ENCODE measurements at places on chromosomes 13 and 19. TPM values are rescaled to one million over a fixed set of nuclear protein-coding genes. Genes with fewer than 3 reads are reported as not detected.
A peak's percentile ranks its signal among the peaks of the same experiment; 100 is the strongest.

DNA sequence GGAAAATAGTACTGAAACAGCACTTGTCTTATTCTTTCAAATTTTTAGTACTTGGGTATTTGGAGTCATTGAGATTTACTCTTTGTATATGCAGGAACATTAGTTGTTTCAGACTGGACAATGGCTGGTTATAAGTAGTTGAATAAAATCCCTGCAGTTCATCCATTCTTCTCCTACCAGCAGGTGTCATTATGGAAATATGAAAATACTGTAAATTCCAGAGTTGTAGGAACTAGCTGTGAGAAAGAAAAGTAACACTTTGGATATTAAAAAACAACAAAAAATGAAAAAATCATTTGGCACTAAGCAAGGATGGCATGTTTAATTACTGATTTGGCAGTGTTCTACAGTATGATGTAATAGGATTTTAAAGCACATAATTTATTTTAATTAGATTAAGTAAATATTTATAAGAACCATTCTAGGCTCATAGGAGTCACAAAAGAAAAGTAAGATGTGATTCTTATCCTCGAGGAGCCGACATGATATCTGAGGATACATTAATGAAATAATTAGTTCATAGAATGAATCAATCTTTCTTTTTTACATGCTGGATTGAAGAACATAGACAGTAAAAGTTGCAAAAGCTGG lies 155.3 kb downstream of the KCNRG start:
- H3K4me3 ChIP-seq: no peak overlapping the region
- no peak for DNase-seq
- no peaks in the 10 kb centered on the region for H3K36me3 ChIP-seq
- no peaks in the 10 kb centered on the region for H3K4me1 ChIP-seq

DNA sequence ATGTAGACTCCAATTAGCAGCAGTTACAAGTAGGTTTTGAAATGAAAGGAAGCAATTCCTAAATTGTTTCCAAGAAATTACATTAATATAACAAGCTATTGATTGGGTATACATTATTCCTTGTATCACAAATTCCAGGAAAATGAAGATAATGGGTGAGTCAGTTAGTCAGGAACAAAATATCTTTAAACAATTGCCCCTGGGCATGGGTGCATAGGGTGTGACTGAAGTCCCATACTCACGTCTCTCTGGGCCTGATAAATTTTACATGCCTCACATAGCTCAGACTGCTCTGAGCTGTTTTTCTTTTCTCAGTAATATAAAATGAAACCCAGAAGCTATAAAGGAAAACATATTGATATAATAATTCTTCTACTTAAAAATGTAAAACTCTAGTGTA lies 87.8 kb downstream of the FNDC3A start:
- no peaks in the 10 kb centered on the region for H3K27me3 ChIP-seq
- no peak for DNase-seq
- no peaks in the 10 kb centered on the region for H3K4me1 ChIP-seq
- H3K36me3 ChIP-seq: no peaks in the 10 kb centered on the region
- H3K4me3 ChIP-seq: no peak overlapping the region

DNA sequence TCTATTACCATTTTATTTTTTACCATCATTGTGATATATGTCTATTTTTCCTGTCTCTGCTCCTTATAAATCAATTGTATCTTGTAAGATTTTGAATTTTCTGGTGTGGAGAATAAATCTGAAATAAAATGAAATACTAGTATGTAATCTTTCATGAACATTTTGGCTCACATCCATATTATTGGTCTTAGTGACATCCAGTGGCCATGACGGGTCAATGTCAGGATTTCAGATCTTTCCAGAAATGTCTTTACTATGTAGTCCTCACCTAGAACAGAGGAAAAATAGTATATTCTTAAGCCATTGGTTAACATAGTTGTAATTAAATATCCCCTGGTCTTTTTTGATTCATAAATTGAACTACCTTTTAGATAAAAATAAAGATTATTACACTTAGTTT lies 109.8 kb upstream of the GPC6 start:
- H3K4me1 ChIP-seq: no peaks in the 10 kb centered on the region
- peak; percentile 30 for DNase-seq
- H3K27me3 ChIP-seq: no peaks in the 10 kb centered on the region
- H3K27ac ChIP-seq: no peak overlapping the region

GRCh38 chr13:104816726-104817125 lies 1718.7 kb downstream of the EFNB2 start:
- H3K4me3 ChIP-seq: no peak overlapping the region
- no peak overlapping the region for H3K27ac ChIP-seq
- H3K27me3 ChIP-seq: no peaks in the 10 kb centered on the region

GRCh38 chr19:54152878-54153524 lies 6.5 kb downstream of the LENG1 start:
- no peak overlapping the region for H3K27ac ChIP-seq
- no peak overlapping the region for H3K4me3 ChIP-seq
- H3K27me3 ChIP-seq: no peaks in the 10 kb centered on the region
- no peaks in the 10 kb centered on the region for H3K4me1 ChIP-seq
- DNase-seq: no peak

DNA sequence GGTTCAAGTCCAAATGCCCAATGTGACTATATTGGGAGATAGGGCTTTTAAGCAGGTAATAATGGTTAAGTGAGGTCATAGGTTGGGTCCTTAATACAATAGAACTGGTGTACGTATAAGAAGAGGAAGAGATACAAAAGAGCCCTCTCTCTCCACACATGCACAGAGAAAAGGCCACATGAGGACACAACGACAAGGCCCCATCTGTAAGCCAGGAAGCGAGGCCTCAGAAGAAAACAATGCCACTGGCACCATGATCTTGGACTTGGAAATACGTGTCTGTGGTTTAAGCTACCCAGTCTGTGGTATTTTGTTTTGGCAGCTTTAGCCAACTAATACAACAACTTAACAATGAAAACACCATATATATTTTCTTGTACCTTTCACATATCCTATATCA lies 23.4 kb upstream of the RFC3 start:
- no peak overlapping the region for H3K4me3 ChIP-seq
- H3K27ac ChIP-seq: no peak overlapping the region
- no peaks in the 10 kb centered on the region for H3K36me3 ChIP-seq
- DNase-seq: no peak
- no peaks in the 10 kb centered on the region for H3K4me1 ChIP-seq

DNA sequence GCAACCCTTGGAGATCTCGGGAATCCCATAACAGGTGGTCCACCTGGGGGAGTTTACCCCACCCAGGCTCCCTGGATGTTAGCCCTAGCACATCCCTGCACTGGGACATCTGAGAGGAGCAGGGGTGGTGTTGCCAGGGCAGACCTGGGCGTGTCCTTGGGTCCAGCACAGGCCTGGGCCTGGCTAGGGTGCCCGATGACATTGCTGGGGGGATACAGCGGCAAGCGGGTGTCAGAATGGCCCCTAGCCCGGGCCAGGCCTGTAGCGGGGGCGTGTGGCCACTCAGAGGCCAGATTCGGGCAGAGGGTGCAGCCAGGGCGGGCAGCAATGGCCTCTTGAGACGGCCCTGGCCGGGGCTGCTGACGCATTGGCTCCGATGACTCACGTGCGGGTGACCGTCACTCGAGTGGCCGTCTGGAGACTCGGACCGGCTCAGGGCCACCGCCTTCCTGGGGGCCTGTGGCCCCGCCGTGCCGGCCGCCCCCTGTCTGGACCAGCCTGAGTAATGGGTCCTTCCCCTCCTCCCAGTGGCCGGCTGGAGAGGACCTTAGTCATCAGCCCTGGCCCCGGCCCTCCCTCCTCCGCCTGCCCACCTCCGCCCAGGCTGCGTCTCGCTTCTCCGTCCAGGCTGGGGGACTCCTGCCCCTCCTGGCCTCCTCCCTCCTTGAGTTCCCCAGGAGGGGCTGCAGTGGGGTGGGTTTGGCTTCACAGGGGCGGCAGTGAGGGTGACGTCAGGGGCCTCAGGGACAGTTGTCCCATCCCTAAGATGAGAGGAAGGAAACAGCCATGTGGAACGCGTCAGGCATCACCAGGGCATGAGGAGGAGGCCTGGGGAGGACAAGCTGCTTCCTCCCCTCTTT lies 23.2 kb upstream of the CRTC1 start:
- no peaks in the 10 kb centered on the region for H3K36me3 ChIP-seq
- H3K4me3 ChIP-seq: no peak overlapping the region
- DNase-seq: no peak

DNA sequence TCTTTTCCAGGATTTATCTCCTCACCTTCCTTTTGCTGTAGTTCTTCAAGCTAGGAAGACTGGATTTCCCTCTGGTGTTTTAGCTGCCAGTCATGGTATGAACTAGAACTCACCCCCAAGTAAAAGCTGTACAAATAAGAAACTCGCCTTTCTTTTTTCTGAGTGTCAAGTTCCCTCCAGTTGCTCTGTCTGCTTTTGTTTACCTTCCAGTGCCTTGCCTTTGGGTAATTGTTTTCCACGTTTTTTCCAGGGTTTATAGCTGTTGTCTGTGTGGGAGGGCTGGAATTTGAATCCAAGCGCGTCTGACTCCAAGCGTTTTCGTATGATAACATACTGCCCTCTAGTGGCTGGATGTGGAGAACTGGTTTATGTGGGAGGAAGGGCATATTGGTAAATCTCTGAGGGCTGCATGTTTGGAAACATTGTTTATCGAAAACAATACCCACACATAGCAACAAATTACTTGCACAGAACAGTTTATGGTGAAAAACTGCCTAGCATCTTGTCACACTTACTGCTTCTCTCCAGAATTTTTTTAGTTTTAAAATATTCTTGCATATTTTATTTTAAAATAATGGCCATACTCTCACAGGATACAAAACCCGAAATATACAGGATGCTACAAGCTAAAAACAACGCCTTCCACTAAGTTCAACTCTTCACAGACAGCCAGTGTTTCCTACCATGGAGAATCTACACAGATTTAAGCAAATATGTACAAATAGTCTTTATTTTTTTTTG lies 19.2 kb downstream of the RCN3 start:
- peak overlapping the region; percentile 4 for H3K27ac ChIP-seq
- H3K27me3 ChIP-seq: no peaks in the 10 kb centered on the region
- DNase-seq: peak; percentile 98
- H3K4me1 ChIP-seq: no peaks in the 10 kb centered on the region

DNA sequence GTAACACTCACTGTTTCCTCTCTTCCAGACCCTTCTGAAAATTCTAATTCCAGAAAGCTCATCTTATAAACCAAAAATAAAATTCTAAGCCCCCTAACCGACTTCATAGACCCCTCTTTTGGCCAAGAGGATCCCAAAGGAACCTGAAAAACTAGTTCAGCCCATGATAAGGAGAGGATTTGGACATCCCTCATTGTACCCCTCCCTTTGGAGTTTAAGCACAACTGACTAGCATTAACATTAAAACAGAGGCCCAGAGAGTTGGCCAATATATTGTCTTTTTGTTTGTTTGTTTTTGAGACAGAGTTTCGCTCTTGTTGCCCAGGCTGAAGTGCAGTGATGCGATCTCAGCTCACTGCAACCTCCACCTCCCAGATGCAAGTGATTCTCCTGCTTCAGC lies 34.2 kb upstream of the MUC16 start:
- H3K4me1 ChIP-seq: no peaks in the 10 kb centered on the region
- no peak overlapping the region for H3K27ac ChIP-seq
- no peak for DNase-seq
- no peaks in the 10 kb centered on the region for H3K36me3 ChIP-seq
- no peak overlapping the region for H3K4me3 ChIP-seq
- H3K27me3 ChIP-seq: no peaks in the 10 kb centered on the region

GRCh38 chr13:21688056-21688455 lies 17.2 kb downstream of the FGF9 start:
- H3K27me3 ChIP-seq: no peaks in the 10 kb centered on the region
- no peak overlapping the region for H3K4me3 ChIP-seq
- H3K36me3 ChIP-seq: no peaks in the 10 kb centered on the region
- DNase-seq: no peak
- H3K27ac ChIP-seq: no peak overlapping the region

GRCh38 chr19:43460362-43461016 lies 4.9 kb downstream of the LYPD3 start:
- no peak overlapping the region for H3K4me3 ChIP-seq
- no peak overlapping the region for H3K27ac ChIP-seq
- DNase-seq: peak; percentile 30
- H3K4me1 ChIP-seq: peaks cover 11% of the 10 kb centered on the region

DNA sequence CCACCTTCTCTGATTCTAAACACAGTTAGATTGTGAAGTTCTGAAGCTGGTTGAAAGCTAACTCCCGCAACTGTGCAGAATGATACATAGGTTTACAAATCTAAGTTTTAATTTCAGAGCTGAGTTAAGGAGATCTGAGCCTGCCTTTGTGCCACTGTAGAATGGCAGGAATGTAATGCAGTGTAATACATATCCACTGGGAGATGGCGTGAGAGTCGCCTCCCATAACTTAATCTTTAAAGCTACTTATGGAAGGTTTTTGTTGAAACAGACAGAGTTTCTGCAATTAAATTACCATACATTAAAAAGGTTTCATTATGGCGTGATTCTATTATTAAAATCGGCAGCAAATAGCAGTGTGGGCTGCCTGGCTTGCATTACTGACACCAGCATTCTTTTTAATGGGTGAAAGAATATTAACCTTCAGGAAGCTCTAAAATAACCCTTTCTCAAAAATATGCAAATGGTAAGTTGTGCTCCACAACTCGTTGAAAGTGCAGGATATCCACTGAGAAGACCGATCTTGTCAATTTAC lies 257.4 kb downstream of the OLFM4 start:
- no peaks in the 10 kb centered on the region for H3K4me1 ChIP-seq
- no peaks in the 10 kb centered on the region for H3K36me3 ChIP-seq
- H3K27ac ChIP-seq: no peak overlapping the region
- peaks cover 57% of the 10 kb centered on the region for H3K27me3 ChIP-seq

The DENND1C gene
- total RNA-seq: 2.8 TPM

The STOML3 gene
- total RNA-seq: 0.16 TPM

The STAP2 gene
- 15.1 TPM for total RNA-seq

The HS6ST3 gene
- 1.2 TPM for total RNA-seq

The KIR2DL3 gene
- not detected for total RNA-seq

The POSTN gene
- 0.31 TPM for total RNA-seq

The CEP89 gene
- 13.4 TPM for total RNA-seq

The KLC3 gene
- 6.4 TPM for total RNA-seq

The GPR4 gene
- 0.14 TPM for total RNA-seq

The NECTIN2 gene
- 230 TPM for total RNA-seq

Measured in GM23338 (cell line).